ENCODE measurements at places on chromosomes 7 and 10.
A peak's percentile ranks its signal among the peaks of the same experiment; 100 is the strongest.

- no peak for DNase-seq
Measured at GRCh38 chr10:95327367-95327766, 36.6 kb upstream of the PDLIM1 start.

- no peak for DNase-seq
Measured at GRCh38 chr7:158403013-158403821, 184.4 kb downstream of the PTPRN2 start.

DNA sequence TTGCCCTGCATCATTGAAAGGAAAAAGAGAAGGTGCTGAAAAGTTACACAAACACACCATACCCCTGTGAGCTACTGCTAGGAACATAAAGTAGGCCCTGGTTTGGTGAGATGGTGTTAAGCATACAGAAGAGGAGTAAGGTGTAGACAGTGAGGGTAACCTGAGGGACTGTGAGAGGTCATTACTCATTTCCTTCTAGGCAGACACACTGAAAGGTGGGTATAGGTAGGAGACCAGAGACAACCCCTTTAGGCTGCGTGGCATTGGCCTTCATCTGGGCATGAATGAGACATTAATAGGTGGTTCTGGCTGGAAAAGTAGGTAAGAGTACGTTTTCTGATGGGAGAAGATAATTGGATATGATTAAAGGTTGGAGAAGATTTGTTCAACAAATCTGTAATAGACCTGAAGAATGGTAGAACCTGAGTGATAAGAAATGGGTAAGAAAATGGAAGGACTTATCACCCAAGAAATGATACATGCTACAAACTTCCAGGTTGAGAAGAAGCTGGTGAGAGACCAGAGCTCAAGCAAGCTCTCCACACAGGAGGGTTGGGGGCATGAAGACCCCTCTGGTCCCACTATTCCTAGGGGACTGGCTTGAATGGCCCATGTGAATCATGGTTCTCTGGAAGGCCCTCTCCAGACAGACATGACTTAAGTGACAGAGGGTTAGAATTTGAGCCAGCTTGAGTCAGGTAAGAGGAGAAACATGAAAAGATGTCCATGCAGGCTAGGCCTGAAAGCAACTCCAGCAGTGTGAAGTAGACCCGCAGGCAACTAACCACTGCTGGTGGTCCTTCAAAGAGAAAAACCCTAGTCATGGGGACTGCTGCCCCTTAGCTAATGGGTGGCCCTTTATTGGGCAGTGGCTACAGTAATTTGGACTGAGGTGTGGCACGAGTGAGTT, 3.8 kb downstream of the COMTD1 start:
- DNase-seq, result no peak

DNA sequence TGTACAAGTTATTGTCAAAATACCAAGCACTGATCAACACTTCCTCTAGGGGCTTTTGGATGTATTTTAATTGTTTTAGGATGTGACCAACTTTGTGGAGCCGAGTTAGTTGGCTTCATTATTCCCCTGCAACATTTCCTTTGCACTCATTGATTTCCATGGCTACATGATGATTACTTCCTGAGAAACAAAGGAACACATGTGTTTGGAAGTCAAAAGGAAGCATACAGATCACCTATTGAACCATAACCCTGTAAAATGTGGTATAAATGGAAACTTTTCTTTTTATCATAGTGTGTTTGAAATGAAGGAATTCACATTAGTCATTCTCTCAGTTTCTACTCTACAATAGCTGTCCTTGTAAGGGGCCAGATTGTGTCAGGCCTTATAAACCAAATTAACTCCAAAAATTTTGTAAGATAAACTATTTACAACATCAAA, 32.2 kb upstream of the EXOC6 start:
- DNase-seq, result no peak

GRCh38 chr10:117938104-117938503, 108.6 kb downstream of the RAB11FIP2 start:
- no peak for DNase-seq

DNA sequence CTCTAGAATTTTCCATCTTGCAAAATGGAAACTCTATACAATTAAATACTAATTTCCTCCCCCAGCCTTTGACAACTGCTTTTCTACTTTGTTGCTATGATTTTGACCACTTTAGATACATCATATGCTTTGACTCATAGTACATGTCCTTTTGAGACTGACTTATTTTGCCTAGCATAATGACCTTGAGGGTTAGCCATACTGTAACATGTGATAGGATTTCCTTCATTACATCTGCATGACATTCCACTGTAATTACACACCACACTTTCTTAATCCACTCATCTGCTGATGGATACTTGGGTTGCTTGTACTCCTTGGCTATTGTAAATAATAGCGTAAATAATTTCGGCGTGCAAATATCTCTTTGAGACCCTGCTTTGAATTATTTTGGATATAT, 127.7 kb downstream of the JAZF1 start:
- no peak for DNase-seq

DNA sequence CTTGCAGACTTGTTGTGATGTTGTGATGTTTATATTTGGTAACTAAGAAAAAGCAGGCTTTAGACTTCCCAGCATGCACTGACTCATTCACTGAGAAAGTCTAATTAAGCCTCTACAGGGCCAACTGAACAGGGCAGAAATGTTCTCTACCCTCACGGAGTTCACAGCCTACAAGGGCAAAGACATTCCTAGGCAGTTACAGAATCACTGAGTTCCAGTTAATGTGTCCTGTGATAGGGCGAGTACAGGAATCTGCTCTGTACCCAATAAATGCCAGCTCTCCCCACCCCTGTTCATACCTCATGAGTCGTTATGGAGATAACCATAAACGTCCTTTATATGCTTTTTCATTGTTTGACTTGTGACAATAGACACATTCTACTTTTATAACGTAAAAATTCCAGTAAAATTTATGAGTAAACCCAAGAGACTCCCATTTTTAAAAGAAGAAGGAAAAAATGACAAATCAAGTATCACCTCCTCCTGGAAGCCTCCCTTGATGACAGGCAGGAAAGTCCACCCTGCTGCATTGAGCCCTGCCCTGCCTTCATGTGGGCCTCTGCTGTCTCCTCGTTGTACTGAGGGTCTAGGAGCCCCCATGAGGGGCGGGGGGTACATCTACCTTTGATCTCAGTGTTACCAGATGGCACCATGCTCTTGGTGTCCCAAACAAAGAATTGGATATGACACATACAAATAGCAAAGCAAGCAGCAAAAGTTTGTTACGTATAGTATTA, 14.3 kb downstream of the MUC12 start:
- DNase-seq, result no peak

DNA sequence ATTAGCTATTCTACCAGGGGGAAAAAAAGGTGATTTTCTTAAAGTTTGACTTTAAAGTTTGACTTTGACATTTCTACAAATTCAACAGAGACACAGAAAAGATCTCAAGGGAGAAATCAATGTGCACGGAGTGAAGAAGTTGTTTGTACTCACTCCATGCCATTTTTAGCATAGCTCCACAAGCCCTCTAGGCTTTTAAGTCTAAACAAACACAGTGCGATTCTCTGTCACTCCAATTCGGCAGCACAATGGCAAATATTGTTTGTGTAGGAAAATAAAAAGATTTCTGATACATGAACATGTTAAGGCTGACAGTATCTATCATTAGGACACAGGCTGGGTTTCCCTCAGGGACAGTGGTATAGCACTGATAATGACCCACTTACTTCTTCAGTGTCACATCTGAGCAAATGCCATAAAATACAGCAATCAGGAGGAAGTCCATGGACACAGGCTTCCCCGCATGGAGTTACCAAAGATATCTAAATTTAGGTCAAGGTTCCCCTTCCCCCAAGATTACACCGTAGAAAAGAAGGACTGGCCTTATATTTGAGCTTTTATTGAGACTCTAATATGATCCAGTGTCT, 28.0 kb downstream of the GSAP start:
- DNase-seq, result no peak

- DNase-seq, result peak; percentile 7
Measured at GRCh38 chr7:106216923-106217542, 67.8 kb downstream of the NAMPT start.

DNA sequence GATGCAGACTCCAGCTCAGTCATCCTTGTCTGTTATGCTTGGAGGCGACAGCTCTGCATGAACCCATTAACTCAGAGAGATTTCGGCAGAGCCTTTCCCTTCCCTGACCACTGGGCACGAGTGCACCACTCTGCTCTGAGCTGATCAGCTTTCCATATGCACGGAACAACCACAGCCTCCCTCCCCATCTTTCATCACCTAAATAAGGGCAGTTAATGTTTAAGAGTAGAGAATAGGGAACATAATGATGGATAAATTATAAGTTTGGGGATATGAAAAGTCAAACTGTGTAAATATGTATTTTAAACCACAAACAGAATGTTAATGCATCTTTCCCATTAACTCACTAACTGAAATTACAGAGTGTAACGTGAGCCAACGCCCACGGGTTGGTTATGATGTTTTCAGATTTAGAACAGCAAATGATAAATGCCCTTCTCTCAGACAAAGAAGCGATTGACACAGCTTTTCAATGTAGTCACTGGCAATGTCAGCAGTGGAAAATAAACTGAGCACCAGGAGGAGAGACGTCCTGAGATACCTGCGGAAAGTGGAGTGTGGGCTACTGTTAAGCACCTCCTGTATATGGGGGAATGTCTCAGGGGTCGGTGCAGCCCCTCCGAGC, 658.2 kb downstream of the LRMDA start:
- no peak for DNase-seq

DNA sequence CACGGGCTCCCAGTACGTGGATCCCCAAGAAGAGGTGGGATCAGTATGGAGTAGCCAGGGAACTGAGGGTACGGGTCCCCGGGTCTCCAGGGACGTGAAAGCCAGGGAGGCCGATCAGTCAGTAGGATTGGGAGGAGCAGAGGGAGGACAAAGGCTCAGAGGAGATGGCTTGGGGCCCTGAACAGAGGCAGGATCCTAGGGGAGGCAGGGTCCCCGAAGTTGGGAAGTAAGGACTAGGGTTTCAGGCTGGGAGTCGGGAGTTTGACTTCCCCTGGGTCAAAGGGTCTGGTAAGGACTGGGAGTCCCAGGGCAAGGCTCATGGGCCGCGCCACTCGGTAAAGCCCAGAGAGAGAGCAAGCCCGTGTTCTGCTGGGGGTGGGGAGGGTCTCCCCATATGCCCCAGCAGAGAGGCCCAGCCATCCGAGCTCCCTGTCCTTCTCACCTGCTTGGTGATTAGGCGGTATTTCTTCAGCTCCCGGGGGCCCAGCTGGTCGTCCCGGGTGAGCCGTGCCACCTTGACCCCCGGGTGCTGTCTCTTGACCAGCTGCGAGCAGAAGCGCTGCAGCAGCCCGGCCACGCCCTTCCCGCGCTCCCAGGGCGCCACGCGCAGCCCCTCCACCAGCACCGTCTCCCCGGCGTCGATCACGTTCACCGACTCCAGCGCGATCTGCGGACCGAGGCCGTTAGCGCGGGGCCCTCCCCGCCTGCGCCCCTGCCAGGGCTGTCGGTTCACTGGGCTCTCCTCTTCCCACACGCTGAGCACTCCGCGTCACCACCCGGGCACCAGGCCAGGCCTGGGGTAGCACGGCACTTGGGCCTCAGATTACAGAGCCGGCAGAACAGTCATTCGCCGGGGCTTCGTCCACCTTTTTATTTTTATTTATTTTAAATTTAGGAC, 7.0 kb downstream of the NAT16 start:
- DNase-seq, result peak; percentile 54

DNA sequence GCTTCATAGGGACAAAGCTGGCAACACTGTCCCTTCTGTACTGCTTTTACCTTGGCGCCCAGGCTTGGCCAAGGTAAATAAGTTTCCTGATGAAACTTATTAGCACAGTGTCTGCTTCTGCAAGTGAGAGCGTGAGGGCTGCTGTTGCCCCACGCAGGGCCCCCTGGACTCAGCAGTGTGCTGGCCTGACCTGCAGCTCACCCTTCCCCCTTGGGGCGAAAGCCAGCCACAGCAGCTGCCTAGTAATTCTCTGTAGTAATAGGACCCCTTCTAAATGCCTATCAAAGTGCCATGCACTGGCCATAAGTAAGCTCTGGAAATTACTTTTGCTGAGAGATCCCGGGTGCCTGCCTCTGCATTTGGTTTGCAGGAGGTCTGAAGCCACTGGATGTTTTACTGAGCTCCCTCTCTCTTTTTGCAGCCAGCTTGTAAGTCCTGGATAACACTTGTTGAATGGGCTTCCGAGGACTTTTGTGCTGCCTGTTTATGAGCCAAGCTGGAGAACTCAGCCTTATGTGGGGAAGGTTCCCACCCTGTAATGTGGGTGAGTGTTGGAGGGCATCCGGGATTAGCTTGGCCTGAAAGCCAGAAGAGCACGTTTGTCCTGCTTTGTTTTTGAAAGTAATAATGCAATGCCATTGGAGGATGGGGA, 293.9 kb downstream of the C7orf25 start:
- DNase-seq, result peak; percentile 12

DNA sequence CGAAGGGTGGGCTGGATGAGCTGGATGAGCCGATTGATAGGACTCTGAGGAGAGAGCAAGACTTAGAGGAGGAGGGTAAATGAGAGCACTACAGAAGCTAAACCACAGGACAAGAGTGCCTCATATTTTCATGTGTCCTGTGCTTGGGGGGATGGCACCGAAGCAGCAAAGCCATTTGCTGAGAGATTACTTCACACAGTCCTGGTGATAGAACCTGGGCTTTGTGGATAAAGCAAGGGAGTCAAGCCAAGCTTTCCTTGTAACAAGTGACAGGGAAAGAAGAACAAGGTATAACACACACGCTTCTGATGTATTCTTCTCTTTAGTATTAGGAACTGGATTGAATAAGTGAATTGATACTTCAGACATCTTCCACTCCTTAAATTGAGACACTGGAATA, 253.7 kb downstream of the ANKRD7 start:
- no peak for DNase-seq

- DNase-seq, result no peak
Measured at GRCh38 chr7:144830024-144830785, 5.6 kb downstream of the TPK1 start.

- no peak for DNase-seq
Measured at GRCh38 chr7:117308891-117309290, 14.0 kb downstream of the WNT2 start.

DNA sequence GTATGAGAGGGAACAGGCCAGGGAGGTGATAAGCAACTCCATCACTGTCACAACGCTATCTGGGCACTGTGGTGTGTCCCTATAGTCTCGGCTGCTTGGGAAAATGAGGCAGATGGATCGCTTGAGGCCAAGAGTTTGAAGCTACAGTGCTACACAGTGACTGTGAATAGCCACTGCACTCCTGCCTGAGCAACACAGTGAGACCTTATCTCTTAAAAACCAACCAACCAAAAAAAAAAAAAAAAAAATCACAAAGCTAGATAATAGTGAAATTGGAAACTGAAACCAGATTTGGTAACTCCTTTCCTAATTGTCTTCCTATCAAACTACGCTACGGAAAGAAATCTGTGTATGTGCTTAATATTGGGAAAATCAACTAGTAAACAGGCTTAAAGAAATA, 14.1 kb downstream of the MICU1 start:
- no peak for DNase-seq

- DNase-seq, result no peak
Measured at GRCh38 chr10:3478153-3478552, 305.6 kb upstream of the PITRM1 start.

DNA sequence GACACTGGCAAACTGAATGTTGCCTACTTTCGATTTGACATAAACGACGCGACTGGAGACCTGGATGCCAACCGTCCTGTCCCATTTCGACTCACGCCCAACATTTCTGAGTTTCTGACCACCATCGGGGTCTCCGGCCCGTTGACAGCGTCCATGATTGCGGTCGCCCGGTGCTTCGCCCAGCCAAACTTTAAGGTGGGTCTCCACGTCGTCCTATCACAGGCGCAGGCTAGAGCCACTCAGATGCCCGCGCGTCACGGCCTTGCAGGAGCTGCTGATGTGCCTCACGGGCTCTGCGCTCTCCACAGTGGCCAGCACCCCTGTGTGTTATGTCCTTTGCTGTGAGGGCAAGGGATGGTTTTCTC, 132.6 kb downstream of the SMURF1 start:
- DNase-seq, result no peak

Data from right kidney (tissue), 9 donors.